Upper lobe of left lung (tissue), 6 donors: ENCODE measurements at places on chromosomes 3 and 15. TPM values are rescaled to one million over a fixed set of nuclear protein-coding genes. Genes with fewer than 3 reads are reported as not detected.

The CPNE9 gene
- total RNA-seq, result not detected

The ISLR gene
- total RNA-seq, result 22.1 TPM

The ANKUB1 gene
- total RNA-seq, result 3.7 TPM

The SNTN gene
- total RNA-seq, result 0.67 TPM

The TPRA1 gene
- 40.6 TPM for total RNA-seq

The LRCH3 gene
- total RNA-seq, result 30.4 TPM

The NAA50 gene
- 75.7 TPM for total RNA-seq

The ZCWPW2 gene
- 0.89 TPM for total RNA-seq

The VIPR1 gene
- 262 TPM for total RNA-seq

GRCh38 chr3:119239206-119239820 is 1.4 kb downstream of the B4GALT4 start:
- DNase-seq, result no peak

DNA sequence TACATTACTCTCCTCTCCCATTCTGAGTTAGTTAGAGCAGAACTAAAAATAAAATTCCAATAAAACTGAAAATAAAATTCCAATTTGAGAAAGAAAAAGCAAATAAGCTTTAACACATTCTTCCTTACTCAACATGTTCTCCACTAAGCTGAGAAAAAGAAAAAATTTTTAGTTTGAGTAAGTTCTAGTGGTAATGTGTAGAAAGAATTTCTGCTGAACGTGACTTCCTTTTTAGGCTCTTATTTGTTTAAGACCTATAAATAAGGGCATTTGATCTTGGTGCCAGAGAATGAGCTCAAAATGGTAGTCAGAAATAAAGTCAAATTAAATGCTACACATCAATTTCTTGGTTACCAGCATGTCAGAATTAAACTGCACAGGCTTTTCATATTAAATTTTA is 57.6 kb upstream of the ABHD10 start:
- DNase-seq, result no peak

DNA sequence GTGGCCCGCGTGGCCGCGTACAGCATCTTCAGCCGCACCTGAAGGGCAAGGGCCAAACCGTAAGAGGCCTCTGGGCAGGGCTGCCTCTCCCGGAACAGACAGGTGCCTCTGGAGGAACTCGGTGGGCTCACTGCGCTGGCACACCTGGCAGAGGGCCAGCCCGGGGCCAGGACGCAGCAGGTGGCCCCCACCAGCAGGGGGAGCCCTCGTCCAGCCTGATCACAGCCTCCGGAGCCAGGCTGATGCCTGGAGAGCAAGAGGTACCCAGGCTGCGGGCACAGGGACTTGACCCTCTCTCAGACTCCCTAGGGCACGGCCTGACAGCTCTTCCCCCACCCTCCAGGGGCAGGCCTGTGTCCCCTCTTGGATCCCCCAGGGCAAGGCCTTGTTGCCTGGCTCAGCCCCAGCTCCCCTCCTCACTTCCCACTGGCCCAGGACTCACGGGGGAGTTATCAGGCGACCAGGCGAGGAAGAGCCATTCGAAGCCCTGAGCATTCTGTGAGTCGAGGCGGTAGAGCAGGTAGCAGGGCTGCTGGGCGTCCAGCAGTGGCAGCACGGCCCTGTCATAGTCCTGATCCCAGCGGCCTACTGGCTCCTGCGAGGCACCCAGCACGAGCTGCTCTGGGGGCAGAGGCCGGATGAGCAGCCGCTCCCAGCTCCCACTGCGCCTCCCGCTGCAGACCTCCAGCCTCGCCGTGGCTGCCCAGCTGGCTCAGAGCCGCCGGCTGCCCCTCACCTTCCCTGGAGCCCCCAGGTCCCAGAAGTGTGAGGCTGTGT is 6.2 kb upstream of the TLR9 start:
- peak; percentile 83 for DNase-seq

GRCh38 chr15:64746356-64746755 is 29.0 kb downstream of the RBPMS2 start:
- no peak for DNase-seq

DNA sequence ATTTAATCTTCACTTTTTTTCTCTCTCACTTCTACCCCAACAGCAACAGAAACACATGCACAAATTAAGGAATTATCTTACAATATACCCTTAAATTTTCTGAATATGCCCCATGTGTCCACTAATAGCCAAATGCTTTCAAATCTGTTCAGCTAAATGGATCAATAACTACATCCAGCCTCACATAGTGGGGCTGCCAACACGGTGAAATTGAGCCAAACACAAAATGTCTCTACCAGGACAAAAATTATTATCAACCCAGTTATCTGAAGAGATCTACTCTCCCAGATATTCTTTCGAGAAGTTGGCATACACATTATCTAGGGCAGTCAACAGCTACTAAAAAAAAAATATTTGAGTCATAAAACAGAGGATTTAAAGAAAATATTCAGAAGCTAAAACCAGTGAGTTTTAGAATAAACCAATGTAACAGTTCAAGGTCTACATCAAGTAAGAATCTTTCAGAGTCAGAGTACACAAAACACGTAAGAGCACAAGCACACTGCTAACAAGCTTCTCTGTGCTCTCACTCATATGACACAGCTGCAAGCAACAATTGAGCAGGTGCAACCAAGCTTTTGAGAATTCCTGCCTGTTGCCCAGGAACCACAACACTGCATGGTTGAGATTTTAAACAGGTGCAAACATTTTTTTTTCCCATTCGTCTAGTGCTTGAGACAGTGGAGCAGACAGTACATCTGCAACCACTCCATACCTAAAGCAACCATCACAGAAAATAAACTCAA is 247.7 kb downstream of the ZBTB20 start:
- no peak for DNase-seq

DNA sequence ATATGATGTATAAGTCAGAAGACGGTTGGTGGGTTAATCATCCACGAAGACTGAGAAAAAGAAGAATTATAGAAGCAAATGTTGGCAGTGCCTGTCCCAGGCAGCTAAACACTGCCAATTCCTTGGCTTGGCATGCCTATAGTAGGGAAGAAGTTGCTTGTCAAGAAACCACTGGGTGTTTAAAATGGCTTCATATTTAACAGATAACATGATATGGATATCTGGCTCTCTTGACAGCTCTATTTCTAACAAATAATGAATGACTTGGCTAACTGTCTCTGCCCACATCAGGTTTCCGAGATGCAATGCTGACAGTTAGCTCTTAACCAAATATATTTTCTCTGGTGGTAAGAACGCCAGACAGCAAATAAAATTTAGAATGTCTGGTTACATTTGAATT is 341.7 kb upstream of the KCNMB2 start:
- DNase-seq, result no peak

- no peak for DNase-seq
Measured at GRCh38 chr15:71571641-71572040, 238.7 kb upstream of the NR2E3 start.

- no peak for DNase-seq
Measured at GRCh38 chr15:89316504-89316903, 18.1 kb downstream of the POLG start.

DNA sequence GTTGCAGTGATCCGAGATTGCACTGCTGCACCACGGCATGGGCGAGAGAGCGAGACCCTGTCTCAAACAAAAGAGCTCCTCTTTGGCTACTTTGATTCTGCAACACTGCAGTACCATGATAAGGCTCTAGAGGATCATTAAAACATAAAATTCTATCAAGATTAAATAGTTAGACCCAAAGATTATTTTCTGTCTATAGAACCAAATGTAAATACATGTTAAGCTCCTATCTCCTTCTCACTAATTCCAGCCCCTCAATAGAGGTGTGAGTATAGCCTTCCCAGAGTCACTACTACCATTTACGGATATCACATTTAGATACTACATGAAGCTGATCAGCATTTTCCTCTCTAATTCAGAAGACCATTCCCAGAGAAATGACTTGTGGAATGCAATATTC is 4.3 kb upstream of the MUC13 start:
- no peak for DNase-seq

DNA sequence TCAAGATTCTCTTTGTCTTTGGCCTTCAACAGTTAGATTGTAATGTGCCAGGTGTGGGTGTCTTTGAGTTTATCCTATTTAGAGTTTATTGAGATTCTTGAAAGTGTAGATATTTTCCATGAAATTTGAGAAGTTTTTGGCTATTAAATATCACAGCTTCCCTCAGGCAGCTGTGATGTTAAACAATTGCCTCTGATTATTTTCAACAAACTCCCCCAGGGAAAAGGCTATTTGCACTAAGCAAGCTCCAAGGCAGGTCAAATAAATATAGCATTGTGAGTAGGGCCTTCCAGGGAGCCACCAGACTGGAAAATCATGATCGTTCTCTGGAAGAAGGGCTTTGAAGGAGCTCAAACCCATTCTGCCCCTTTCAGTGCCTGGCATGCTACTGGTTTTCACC is 107.0 kb downstream of the EEFSEC start:
- DNase-seq, result no peak

GRCh38 chr3:134211797-134212196 is 38.9 kb downstream of the RYK start:
- DNase-seq, result no peak

DNA sequence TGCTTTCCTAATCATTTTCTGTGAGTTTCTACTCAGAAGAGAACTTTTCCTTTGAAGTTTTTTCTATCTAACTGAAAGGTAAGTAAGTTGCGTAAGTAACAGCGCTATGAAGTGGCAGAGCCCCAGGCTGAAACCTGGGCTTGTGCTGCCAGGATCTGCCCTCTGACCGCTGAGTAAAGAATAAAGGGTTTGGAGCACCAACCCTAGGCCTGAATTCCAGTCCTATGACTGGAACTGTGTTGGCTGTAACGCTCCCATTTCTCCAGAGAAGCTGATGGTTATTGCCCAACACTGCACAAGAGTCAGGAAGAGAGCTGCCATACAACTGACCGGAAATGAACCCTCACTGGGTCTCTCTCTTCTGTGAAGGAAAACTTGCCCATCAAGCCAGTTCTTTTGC is 87.0 kb downstream of the FOXB1 start:
- DNase-seq, result no peak

DNA sequence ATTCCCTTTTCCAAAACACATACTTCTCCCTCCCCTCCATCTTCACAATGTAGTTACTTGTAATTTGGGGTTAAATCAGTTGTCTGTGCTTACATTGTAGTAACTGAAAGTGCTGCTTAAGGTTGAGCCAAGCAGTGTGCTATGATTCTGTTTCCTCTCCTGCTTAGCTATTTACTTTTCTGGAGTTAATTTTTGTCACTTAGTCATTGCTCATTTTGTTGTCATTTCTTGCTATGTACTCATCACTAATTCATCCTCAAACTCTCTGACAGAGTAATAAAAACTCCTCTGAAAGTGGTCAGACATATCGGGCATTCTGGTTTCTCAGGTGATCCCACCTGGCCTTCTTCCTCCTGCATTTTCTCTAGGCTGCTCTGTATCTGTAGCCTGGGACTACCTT is 80.7 kb downstream of the PPARG start:
- no peak for DNase-seq

DNA sequence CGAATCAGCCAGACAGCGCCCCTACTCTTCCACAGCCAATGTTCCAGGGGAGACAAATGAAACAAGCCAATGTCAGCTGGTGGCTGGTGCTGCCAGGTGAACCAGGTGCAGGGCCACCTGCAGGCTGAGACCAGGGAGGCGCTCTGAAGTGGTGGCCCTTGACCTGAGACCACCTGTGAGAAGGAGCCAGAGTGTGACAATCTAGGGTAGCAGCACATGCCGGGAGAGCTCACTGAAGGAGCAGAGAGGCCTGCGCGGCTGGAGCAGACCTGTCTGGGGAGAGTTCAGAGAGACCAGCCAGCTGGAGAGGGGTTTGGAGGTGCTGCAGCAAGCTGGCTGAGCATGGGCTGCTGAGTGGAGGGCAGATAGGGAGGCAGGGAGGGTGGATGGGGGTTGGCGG is 693 bp upstream of the STAB1 start:
- peak; percentile 52 for DNase-seq

- DNase-seq, result no peak
Measured at GRCh38 chr3:185726254-185726967, 98.4 kb downstream of the IGF2BP2 start.

GRCh38 chr3:120192159-120192558 is 92.9 kb downstream of the GPR156 start:
- DNase-seq, result no peak

DNA sequence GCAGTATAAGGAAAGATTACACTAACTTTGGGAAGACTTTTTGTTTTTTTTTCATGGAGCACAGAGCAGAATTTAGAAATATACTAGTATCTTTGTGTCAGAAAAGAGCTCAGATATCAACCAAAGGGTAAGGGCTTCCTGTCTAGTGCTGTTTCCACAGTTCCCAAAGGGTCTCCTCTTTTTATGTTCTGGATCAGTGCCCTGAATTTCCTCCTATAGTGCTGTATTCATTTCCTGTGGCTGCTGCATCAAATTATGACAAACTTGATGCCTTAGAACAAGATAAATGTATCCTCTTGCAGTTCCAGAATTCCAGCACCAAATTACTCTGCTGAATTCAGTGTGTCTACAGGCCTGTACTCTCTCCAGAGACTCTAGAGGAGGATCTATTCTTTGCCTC is 219.8 kb upstream of the THRB start:
- DNase-seq, result no peak

DNA sequence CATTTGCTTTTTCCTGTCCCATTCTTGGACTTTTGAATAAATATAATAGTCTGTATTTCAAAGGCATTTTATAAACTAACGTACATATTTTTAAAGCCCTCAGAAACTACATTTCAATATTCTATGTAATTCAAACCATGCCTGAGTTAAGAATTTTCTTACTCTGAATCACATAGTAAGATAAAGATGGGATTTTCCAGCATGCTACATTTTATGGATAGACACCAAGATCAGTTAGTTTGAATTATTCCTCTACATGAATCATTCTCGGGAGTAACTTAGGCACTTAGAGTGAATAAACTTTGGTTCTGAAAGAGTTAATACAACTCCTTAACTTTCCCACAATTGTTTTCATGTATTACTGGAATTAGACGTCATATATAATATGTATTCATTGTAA is 713.3 kb upstream of the CBLB start:
- DNase-seq, result no peak
